ENCODE measurements at places on chromosomes 2 and 18.

- no peak for DNase-seq
Observed at GRCh38 chr18:27901424-27902226, 275.3 kb downstream of the CDH2 start.

DNA sequence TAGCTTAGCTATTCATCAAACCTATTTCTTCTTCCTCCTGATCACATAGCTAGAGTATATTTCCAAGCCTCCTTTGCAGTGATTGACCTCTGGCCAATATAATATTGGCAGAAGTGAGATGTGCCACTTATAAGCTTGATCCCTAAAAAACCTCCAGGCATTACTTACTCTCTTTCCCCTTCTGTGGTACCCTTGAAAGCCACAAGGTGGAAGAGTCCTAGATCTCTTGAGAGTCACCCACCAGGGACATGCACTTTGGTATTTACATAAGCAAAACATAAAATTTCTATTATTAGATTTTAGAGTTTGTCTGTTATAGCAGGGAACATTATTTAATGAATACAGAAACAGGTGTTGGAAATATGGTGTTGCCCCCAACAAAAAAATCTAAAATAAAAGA is 112.0 kb downstream of the EXOC6B start:
- DNase-seq: no peak

- DNase-seq: no peak
Observed at GRCh38 chr2:113965644-113966043, 75.8 kb downstream of the ACTR3 start.

DNA sequence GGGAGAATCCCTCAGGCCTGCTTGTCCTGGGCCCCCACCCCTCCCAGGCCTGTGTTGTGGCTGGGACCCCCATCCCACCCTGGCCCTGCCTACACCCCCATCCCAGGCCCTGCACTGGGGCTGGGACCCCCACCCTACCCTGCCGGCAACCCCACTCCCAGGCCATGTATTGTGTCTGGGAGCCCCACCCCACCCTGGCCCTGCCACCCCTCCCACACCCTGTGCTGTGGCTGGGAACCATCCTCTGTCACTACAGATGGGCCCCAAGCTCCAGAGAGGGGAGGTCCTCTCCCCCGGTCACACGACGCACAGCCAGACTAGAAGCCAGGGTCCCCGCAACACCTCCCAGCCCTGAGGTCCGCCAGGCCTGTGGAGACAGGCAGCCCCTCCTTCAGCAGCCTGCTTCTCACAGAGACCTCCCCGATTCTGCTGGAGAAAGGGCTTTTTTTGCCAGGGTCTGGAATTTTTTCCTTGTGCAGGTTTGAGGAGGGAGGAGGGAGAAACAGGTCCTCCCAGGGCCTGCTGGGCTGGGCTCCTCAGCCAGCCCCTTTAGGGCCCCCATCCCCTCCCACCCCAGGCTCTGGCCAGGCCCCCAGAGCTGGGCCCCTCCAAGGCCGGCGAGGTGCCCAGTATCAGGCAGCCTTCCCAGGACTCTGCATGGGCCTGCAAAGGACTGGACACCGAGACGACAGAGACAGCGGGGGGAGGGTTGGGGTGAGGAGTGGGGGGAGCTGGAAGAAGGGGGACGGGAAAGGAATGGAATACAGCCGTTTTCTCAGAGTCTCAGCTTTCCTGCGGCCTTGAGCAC is 28.0 kb downstream of the KIF1A start:
- DNase-seq: no peak

GRCh38 chr18:78772360-78773302 is 207.0 kb upstream of the SALL3 start:
- no peak for DNase-seq

GRCh38 chr2:216388046-216388884 is 16.0 kb upstream of the MARCHF4 start:
- DNase-seq: no peak

DNA sequence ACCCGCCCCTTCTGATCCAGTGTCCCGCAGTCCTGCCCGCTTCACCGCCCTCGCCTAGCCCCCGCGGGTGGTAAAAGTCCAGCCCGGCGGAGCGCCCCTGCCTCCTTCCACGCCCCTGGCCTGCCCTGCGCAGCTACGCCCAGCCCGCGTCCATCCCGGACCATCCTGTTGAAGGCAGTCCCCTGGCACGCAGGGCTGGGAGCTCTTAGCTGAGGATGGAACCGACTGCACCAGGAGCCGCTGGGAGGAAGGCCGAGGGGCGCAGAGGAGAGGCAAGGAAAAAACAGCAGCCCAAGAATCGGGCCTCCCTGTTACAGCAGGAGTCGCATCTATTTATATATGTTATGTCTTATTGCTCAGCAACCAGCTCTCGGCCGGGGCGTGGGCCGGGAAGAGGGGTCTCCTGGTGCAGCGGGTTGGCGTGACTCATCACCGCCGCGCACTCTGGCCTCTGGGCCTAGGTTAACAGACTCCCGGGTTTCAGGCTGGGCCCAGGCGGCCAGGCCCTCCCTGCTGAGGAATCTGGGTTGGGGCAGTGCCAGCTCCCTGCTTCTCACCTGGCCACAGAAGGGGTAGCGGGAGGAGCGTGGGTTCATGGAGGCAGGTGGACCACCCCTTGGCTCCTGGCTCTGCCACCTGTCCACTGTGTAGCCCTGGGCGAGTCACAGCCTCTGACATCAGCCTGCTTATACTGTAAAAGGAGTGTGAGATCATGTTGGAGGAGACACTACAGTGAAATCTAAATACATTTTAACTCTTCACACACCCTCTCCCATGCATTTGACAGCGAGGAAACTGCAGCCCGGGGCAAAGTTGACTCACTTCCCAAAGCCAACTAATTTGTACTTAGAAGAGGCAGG is 13.4 kb upstream of the MAP3K2 start:
- DNase-seq: no peak

DNA sequence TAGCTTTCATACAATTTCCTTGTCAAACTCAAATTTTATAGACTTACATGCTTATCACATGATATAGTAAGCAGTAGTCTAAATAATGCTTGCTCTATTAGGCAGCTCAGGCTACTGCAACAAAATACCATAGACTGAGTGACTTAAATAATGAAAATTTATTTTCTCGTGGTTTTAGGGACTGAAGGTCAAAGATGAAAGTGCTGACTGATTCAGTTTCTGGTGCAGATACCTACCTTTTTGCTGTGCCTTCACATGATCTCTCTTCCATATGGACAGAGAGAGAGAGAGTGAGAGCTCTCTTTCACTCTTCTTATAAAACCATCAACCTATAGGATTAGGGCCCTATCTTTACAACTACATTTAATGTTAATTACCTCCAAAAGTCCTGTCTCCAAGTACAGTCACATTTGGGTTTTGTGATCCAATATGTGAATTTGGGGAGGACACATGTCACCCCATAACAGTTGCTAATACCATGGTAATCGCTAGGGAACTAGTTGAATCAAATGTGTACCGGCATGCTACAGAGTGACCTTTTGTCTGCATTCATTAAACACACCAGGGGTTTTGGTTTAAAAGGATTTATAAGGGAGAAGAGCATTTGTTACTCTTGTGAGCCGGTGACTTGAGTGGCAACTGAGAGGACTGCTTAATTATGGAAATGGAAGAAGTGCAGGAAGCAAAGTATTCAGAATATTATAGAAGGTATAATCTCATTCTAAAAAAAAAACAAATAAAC is 723.4 kb upstream of the LRRTM4 start:
- no peak for DNase-seq

DNA sequence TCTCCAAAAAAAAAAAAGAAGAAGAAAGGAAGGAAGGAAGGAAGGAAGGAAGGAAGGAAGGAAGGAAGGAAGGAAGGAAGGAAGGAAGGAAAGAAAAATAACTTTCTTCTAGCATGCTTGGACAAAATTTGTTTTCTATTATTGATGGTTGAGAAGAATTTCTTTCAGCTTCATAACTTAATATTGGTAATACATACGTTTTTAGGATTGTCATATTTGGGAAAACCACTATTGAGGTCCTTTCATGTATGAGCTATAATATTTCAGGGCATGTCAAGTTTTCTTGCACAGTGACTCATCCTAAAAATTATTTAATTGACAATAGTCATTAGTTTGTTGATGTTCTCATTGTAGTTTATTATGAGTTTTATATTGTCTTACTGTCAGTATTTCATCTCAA is 66.4 kb upstream of the PKDCC start:
- no peak for DNase-seq

GRCh38 chr2:96107708-96108065 is 8.7 kb downstream of the ADRA2B start:
- DNase-seq: no peak

DNA sequence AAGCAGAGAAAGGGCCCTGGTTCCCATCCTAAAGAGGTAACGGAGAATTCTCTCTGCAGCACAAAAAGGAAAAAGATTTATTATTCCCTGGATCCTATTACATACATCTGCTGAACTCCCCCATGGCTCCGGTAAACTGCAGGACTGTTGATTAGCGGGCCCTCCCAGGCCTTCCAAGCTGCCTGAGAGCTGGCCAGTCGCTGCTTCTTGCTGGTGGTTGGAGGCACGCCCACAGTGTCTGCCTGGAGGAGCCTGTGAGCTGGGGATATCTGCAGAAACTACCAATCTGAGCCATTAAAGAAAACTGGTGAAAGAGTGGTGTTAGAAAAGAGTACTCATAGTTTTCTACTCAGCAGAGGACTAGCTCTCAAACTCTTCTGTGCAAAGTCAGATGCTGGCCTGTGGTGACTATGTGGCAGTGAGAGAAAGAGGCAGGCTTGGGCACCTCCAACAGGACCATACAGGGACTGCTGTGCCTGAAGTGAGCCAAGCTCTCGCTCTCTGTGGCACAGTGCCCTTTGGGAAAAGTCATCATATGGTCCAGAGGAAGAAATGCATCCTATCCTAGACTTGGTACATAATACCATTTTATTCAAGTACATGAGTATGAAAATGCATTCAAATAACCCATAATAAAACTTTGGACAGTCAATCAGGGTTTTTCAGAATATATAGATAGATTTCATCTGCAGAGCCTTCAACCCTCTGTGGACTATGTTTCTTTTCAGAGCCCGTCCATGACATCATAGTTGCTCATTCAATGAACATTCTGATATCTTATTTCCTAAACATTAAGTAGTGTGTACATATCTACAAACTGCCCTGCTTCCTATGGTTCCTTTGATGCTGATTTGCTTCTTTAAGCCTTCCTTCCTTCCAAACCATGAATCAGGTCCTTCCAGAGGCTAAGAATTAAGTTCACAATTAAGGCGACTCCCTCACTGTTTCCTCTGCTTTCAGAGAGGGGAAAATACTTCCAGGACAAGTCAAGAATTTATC is 242.0 kb upstream of the LYPD1 start:
- DNase-seq: peak; percentile 13

GRCh38 chr2:29114946-29115609 is at the start of gene CLIP4:
CLIP4 (plus strand) TSS chr2:29115415; CDS start chr2:29121389, 5,974 bp downstream.
- DNase-seq: peak; percentile 96

GRCh38 chr2:196558497-196558896 is 81.0 kb upstream of the CCDC150 start:
- no peak for DNase-seq

DNA sequence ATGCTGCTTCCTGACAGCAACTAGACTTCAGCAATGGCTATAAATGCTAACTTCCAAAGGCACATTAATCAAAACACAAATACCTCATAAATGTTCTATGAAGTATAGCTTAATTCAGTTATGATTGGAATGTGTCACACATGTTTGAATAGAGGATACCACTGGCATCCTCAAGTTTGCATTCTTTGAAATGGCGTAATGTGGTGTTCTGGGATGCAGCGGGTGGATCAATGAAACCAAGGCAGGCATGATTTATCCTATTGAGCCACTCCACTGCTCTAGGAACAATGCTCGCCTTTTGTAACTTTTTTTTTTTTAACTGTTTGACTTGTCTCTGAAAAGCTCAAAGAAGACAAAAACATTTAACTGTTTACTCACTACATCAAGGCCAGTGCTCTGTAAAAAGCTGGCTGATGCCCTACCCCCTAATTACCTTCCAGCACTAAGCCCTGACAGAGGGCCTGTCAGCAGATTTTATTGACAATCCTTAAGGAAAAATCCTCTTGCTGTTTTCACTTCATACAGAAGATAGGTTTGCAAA is 278.8 kb upstream of the SESTD1 start:
- peak; percentile 43 for DNase-seq

DNA sequence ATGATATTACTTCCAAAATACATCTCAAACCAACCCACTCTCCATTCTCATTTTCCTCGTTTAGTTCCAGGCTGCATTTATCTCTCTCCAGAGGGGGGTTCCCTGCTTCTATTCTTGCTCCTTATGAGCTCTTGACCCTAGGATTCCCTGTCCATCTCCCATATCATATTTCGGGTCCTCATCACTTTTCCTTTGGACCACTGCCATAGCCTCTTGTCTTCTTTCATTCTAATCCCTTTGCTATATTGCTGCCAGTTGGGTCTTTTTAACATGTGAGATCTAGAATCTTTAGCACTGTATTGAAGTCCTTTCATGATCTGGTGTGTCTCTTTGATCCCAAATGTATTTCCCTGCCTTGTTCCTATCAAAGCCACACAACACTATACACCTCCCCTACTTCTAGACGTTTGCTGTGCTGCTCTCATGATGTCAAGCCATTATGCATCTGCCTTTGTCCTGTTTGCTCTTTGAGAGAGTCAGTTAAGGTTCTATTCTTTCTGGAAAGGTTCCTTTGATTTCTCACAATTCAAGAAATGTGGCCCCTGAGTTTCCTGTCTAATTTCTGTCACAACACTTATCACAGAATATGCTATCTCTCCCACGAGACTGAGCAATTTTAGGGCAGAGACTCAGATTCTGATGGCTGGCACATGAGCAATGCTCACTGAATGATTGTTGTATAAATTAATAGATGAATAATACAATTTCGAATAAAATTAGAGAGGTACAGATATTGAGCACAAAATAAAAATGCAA is 43.2 kb upstream of the SESTD1 start:
- no peak for DNase-seq

DNA sequence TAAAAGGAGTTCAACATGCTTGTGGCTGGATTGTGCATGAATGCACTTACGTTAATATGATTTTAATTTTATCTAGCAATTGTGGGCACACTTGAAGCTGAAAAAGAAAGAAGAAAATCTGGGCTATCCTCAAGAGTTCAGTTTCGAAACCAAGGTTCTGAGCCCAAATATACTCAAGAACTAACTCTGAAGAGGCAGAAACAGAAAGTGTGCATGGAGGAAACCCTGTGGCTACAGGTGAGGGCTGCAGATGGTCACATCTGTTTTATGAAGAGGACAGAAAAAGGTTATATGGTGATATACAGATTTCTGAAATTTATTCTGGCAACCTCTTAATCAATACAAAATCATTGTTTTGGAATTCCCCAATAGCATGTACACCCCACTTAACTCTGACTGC is 57.3 kb downstream of the ITGA6 start:
- no peak for DNase-seq

DNA sequence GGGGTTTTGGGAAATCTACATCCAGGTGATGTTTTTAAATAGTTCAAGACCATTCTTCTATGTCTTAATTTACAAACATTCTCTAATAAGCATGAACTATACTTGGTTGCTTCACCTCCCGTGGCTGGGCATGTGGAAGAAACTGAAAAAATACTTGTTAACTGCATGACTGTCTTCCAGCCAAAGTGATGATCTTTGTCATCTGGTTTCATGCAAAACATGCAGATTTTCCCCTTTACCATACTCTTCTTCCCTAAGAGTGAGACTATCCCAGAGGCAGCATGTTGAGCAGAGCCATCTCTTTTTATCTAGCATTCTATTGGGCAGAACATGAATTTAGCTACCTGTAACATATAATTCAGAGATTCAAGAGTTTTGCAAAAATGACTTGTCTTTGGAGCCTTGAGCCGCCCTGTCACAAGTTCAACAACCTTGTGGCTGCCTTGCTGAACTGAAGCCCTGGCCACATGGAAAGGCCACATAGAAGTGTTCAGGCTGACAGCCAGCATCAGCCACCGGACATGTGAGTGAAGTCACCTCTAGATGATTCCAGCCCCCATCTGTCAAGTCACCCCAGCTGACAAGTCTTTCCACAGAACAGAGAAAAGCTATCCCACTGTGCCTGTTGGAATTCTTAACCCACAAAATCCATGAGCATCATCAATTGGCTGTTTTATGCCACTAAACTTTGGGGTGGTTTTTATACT is 142.8 kb downstream of the ANKRD44 start:
- DNase-seq: no peak

All from AG20443 (cell line).